ENCODE measurements at places on chromosomes 7 and 10.

- DNase-seq: no peak
Measured at GRCh38 chr10:64277536-64277935, 756.3 kb downstream of the REEP3 start.

DNA sequence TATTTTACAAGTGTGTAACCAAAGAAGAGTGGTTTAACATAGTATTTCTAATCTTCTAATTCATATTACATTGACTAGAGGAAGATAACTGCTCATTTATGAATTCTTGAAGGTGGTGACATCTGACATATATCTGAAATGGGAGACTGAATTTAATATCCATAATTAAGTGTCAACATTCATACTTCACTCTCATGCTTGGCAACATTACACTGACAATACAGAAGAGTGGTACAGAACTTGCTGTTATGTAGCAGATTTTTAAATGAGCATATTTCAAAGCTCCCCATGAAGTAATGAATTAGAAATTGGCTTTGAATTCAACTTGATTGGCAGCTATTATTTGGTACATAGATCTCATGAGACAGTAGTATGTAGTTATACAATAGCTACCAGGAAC is 125.8 kb upstream of the POT1 start:
- DNase-seq: no peak

- no peak for DNase-seq
Measured at GRCh38 chr7:8282162-8282561, 20.2 kb upstream of the ICA1 start.

DNA sequence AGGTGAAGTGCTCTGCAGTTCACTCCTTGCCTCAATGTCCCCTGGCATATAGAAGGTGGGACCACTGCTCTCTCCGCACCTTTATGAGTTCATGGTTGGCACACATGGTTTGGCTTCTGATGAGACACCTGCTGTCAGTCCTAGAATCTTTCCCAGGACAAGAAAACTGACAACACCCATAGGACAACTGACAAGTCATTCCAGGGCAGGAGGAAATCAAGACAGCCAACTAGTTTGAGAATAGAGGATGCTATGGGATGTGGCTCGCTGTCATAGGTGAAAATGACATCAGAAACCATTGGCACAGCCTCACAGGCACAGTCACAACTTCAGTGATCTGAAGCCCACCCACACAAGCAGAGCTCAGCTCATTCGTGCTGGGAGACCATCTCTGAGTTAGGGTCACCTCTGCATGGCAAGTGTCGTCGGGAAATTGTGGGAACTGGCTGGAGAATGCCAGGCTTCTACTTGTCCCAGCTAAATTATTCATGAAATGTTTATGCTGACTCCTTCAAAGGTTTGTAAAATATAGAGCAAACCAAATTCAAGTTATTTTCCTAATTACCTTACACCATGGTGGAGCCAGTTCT is 762.4 kb downstream of the GRID1 start:
- no peak for DNase-seq

GRCh38 chr7:125462615-125463014 is 533.0 kb upstream of the POT1 start:
- no peak for DNase-seq

GRCh38 chr10:18984531-18984930 is 64.1 kb upstream of the MALRD1 start:
- no peak for DNase-seq

GRCh38 chr7:33802600-33802999 is 102.7 kb upstream of the BMPER start:
- no peak for DNase-seq

GRCh38 chr7:148753224-148753623 is 54.5 kb downstream of the CUL1 start:
- no peak for DNase-seq

DNA sequence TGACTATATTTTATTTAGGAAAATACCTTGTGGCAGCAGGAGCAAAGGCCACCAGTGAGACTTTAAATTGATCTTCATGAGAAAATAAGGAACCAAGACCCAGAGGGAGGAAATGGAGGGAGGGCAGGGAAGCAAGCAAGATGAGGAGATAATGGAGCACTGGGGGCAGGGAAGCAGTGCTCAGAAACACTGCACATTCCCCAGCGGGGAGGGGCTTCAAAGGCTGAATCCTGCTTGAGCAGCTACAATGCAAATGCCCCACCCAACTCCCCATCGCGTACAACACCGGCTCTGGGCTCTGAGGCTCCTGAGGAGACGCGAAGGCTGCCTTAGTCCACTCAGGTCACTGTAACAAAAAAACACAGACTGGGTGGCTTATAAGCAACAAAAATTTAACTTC is 503.8 kb downstream of the GRID1 start:
- no peak for DNase-seq

All from CD4-positive, alpha-beta T cell treated with Interleukin-6 at 100 ng/mL for 8 hours (primary cell).